ENCODE measurements at places on chromosomes 16 and 17.

GRCh38 chr16:47060596-47060995 is 83.1 kb downstream of the NETO2 start:
- no peak for DNase-seq

GRCh38 chr16:25106567-25107465 is 4.7 kb upstream of the LCMT1 start:
- peak; percentile 45 for DNase-seq

DNA sequence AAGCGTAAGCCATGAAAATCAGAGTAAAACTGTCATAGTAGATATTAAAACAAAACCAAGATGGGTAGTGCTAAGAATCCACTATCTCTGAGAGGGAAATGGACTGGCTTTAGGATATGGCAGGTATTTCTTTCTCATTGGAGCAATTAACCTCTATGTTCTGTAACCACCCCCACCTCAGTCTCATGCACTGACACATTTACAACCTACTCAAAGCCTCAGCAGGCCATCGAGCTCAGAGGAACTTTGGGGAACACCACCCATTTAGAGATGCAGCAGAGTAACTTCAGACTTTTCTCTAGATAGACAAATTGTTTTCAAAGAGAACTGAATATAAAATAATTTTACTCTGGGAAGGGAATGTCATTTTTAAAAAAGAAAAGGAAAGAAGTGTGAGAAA is 615.8 kb upstream of the ZFHX3 start:
- DNase-seq: no peak

DNA sequence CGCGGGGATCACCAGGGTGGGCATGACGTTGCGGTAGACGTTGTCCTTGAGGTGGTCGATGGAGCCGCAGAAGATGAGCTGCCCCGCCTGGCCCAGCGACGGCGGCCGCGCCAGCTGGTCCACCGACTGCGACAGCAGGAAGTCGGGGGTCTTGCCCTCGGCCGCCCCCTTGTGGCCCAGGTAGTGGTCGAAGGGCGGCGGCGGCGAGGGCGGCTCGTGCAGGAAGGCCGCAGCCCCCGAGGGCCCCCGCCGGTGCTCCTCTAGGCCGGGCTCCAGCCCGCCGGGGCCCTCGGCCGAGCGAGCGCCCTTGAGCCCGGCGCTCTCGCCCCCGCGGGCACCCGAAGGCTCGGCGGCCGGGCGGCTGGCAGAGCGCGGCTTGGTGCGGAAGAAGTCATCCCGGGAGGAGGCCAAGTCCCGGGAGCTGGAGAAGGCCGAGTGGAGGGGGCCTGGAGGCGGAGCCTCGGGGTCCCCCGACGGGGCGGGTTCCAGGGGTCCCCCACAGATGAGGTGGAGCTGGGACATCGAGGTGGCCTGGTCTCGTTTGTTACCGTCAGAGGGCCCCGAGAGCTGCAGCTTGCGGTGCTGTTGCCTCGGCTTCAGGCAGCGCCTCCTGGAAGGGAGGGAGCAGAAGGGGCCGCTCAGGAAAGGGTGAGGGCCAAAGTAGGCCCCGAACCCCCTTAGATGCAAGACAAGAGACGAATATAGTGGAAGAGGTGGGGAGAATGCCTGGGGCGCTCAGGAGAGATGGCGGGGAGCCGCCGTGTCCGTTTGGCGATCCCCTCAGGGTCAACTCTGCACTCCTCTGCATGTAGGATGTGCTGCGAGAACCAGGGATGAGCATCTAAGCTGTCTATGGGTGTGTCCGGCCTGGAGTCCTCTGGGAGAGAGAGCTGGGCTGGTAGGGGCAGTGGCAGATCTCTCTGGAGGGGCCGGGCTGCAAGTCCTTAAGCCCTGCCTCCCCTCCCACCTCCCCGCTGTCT is 8.8 kb downstream of the FAM171A2 start:
- DNase-seq: peak; percentile 60

Measured in activated T-cell treated with anti-CD3 and anti-CD28 coated beads for 1 hour (primary cell).